IMR-90 (cell line): ENCODE measurements at places on chromosomes 16 and 17. TPM values are rescaled to one million over a fixed set of nuclear protein-coding genes. Genes with fewer than 3 reads are reported as not detected.

DNA sequence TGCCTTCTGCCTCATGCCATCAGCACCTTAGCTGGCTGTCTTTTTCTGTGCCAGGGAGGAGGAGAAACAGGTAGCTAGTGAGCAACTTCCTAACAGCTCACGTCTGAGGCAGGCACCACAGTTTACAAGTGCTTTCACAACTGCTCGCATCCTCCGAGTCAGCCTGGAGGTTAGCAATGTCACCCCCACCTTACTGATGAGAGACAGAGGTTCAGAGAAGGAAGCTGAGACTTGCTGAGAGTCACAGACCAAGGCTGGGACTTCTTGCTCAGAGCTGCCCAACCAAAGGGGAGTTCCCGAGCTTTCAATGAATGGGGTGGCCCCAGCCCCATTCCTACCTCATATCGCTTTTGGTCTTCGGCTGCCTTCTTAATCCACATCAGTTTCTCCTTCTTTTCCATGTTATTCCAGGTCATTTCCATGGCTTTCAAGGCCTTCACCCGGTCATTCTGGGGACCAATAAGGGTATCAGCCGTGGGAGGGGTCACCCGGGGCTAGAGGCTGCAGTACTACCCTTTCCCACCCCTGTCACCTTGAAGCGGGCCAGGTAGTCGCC is 9.6 kb downstream of the UBTF start:
- no peak overlapping the region for H3K4me3 ChIP-seq
- no peak overlapping the region for H3K27ac ChIP-seq
- DNase-seq = peak; percentile 40
- H3K27me3 ChIP-seq = no peaks in the 10 kb centered on the region

DNA sequence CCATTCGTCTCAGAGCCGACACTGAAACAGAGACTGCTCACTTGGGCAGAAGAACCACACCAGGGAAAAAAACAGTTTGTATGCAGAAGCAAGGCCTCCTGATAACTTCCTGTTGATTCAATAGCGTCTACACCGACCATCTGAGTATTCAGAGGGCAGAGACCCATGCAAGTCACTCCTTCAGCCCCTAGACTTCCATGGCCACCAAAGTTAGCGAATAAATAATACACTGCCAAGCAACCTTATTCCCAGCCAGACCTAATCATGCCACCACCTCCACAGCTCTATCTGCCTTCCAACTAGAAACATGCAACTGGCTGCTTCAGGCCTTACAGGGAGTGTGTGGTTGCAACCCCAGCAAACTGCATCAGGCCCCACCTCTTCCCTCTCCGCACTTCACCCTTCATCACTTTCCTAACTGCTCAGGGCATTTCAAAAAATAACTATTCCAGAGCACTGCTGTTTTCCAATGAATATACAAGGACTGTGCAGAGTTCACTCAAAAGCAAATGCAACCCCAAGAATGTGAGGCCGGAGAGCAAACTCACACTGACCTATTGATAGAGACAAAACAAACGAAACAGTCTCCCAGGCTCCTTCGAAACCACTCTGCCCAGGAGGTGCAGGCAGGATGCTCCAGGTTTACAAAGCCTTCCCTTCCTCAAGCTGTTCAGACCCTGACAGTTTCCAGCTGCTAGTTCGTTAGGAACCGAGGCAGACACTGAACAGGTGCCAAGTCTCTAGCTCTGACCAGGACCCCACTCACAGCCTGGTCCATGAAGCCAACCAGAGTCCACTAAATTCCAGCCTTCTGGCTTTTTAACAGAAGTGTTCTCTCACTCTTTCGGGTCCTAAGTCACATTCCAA is 3.6 kb downstream of the USP7 start:
- H3K27ac ChIP-seq = peak overlapping the region; percentile 2; the same call in 1 of the 2 replicates
- H3K4me3 ChIP-seq = no peak overlapping the region
- peaks cover 37% of the 10 kb centered on the region for H3K4me1 ChIP-seq
- H3K36me3 ChIP-seq = no peaks in the 10 kb centered on the region
- DNase-seq = peak; percentile 37
- H3K27me3 ChIP-seq = no peaks in the 10 kb centered on the region

GRCh38 chr16:1435921-1436697 is 5.2 kb downstream of the PERCC1 start:
- H3K36me3 ChIP-seq = no peaks in the 10 kb centered on the region
- no peak overlapping the region for H3K27ac ChIP-seq
- DNase-seq = no peak
- no peaks in the 10 kb centered on the region for H3K4me1 ChIP-seq
- no peak overlapping the region for H3K4me3 ChIP-seq

- H3K4me3 ChIP-seq = no peak overlapping the region
- H3K27ac ChIP-seq = no peak overlapping the region
- H3K27me3 ChIP-seq = peaks cover 67% of the 10 kb centered on the region
These were observed 29.0 kb downstream of the IRF8 start for GRCh38 chr16:85927959-85928358.

DNA sequence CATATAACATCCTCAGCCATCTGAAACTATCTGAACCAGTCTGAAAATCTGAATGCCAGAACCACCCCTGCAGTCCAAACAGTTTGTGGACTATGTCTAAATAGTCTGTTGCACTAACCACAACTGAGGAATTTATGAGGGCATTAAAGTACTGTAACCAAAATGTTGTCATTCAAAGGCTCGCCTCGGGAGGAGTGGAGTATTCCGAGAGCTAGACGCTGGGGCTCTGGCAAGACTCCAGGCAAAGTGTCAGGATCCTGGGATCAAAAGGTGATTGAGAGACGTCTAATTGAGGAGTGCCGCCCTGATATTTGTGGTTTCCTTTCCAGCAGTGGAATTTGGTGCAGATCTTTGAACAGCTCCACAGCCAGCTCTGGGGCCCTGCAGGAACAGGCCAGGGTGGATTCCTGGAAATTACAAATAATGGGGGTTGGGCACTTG is 142.9 kb upstream of the MYOCD start:
- peak; percentile 69 for DNase-seq
- H3K27ac ChIP-seq = peak overlapping the region; percentile 17; the same call in 1 of the 2 replicates
- peaks cover 6% of the 10 kb centered on the region; the same call in 1 of the 2 replicates for H3K4me1 ChIP-seq
- H3K36me3 ChIP-seq = no peaks in the 10 kb centered on the region
- no peaks in the 10 kb centered on the region for H3K27me3 ChIP-seq

- H3K27me3 ChIP-seq = peaks cover 11% of the 10 kb centered on the region; the same call in 1 of the 2 replicates
- no peak overlapping the region for H3K27ac ChIP-seq
- no peaks in the 10 kb centered on the region; the same call in 1 of the 2 replicates for H3K4me1 ChIP-seq
These were observed 20.1 kb upstream of the SLC46A1 start for GRCh38 chr17:28426081-28426519.

DNA sequence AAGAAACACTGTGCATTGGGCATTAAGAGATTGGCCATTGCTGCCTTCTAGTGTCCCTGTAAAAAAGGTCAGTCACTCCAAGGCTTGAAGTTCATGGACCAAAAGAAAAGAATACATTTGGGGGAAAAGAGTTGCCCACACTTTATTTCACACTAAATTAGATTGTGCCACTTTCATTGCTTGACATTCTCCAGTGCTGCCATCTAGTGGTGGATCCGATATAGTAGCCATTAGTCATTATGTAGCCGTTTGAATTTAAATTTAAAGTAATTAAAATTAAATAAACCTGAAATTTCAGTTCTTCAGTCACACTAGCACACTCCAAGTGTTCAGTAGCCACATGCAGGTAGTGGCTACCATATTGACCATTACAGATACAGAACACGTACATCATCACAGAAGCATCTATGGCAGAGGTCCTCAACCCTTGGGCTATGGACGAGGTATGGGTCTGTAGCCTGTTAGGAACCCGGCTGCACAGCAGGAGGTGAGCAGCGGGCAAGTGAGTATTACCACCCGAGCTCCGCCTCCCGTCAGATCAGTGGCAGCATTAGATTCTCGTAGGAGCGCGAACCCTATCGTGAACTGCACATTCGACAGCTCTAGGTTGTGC is 21.9 kb upstream of the CDH5 start:
- no peaks in the 10 kb centered on the region for H3K36me3 ChIP-seq
- no peaks in the 10 kb centered on the region for H3K4me1 ChIP-seq
- H3K27ac ChIP-seq = no peak overlapping the region
- H3K27me3 ChIP-seq = peaks cover 44% of the 10 kb centered on the region

GRCh38 chr16:15960124-15960971 is 10.9 kb downstream of the ABCC1 start:
- H3K36me3 ChIP-seq = peaks cover 16% of the 10 kb centered on the region; the same call in 1 of the 2 replicates
- H3K4me1 ChIP-seq = peaks cover 18% of the 10 kb centered on the region
- DNase-seq = no peak
- peak overlapping the region; percentile 20; the same call in 1 of the 2 replicates for H3K27ac ChIP-seq
- no peak overlapping the region for H3K4me3 ChIP-seq

DNA sequence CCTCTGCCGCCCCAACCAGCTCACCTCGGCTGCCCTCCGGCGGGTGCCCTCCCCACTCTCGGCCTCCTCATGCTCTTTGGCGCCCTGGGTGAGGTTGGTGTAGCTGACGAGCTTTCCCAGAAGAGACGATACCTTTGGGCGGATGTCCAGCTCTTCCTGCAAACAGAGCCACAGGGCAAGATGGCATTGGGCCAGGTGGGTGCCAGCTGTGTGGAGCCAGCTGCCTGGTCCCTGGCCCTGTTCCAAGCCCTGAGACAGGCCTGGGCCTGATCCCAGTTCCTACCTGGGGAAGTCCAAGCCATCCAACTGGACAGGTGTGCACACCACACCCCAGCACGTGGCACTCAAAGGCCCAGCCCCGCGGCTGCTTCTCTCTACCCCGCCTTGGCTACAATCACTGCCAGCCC is 6.9 kb downstream of the SLC12A4 start:
- no peak for DNase-seq
- no peak overlapping the region for H3K27ac ChIP-seq
- H3K4me3 ChIP-seq = no peak overlapping the region
- H3K36me3 ChIP-seq = peaks cover 73% of the 10 kb centered on the region
- H3K4me1 ChIP-seq = peaks cover 47% of the 10 kb centered on the region
- no peaks in the 10 kb centered on the region for H3K27me3 ChIP-seq

DNA sequence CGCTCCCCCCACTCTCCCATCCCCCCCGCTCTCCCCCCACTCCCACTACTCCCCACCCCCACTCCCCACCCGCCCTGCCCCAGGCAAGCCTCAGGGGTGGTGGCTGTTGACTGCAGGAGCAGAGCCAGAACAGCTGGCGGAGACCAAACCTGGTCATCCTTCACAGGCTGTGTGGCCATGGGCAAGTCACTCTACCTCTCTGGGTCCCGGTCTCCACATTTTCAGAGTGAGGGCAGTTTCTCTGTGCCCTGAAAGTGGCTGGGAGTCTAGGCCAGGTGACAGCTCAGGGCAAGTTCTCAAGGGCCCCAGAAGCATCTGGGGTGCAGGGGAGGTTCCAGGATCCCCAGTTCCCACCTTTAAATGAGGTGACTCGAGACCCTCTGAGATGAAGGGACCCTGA is 15.1 kb upstream of the BAHCC1 start:
- DNase-seq = no peak
- H3K36me3 ChIP-seq = no peaks in the 10 kb centered on the region
- H3K4me1 ChIP-seq = no peaks in the 10 kb centered on the region
- H3K4me3 ChIP-seq = no peak overlapping the region
- H3K27ac ChIP-seq = no peak overlapping the region

DNA sequence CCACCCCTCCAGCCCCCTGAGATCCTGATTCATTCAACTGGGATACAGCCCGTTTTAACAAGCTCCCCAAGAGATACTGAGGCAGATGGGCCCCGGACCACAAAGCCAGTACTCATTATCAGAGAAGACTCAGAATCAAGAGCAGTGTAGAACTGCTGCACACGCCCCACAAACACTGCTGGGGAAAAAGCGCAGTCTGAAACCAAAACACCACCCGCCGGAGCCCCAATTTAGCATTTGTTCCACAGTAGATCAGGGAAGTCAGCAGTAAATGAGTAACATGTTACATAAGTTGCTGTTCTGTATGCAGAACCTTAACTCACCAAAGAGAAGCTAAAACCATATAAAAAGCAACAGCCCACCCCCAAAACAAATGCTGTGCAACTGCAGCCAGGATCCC is 123.6 kb downstream of the CDYL2 start:
- no peaks in the 10 kb centered on the region for H3K36me3 ChIP-seq
- no peak overlapping the region for H3K4me3 ChIP-seq
- H3K4me1 ChIP-seq = peaks cover 6% of the 10 kb centered on the region; the same call in 1 of the 2 replicates
- no peak overlapping the region for H3K27ac ChIP-seq
- H3K27me3 ChIP-seq = no peaks in the 10 kb centered on the region

DNA sequence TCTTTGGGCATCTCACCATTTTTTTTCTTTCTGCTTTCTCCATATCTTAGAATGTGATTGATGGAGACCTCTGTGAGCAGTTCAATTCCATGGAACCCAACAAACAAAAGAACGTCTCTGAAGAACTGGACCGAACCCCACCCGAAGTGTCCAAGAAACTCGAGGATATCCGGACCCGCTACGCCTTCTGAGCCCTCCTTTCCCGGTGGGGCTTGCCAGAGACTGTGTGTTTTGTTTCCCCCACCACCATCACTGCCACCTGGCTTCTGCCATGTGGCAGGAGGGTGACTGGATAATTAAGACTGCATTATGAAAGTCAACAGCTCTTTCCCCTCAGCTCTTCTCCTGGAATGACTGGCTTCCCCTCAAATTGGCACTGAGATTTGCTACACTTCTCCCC is 48.0 kb downstream of the SF3B3 start:
- H3K27ac ChIP-seq = no peak overlapping the region
- DNase-seq = no peak
- H3K36me3 ChIP-seq = peaks cover 62% of the 10 kb centered on the region
- H3K27me3 ChIP-seq = no peaks in the 10 kb centered on the region

DNA sequence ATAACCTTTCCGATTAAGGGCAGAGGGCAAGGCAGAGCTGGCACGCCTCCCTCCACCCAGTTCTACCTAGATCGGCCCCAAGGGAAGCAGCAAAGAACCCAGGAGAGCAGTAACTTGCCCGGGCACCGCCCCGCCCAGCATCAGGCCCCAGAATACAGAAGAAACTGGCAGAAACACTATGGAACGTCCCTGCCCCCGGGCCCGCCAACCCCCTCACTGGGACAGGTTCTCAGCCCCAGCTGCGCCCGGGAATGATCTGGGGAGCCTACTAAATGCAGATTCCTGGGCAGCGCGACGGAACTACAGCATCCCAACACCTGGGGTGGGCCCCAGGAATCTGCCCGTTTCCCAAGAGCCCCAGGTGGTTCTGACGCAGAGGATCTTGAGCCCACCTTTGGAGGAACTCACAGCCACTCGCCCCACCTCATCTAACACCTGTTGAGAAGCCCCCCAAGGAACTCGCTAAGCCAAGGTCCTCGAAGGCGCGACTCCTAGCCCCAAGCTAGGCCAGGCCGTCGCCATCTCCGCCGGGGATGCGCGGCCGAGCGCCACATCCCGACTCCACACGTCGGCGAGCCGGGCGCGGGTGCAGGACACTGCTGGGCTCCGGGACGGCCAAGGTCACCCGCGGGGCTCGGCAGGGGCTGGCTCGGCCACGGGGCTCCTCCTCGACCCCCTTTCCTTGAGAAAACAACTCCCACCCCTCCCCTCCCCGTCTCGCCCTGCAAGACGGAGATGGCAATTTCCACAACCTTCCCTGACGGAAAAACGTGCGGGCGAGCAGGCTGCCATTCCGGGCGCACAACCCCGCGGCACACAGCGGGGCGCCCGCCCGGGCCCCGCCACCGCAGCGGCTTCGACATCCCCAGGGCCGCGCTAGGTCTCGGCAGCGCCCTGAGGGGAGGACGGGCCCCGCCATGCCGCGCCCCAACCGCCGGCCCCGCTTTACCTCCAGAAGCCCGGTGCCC is 913 bp downstream of the CDIP1 start:
- H3K27me3 ChIP-seq = no peaks in the 10 kb centered on the region; the same call in 1 of the 2 replicates
- peak overlapping the region; percentile 68 for H3K4me3 ChIP-seq
- DNase-seq = no peak
- H3K27ac ChIP-seq = peak overlapping the region; percentile 31; the same call in 1 of the 2 replicates
- H3K36me3 ChIP-seq = no peaks in the 10 kb centered on the region
- H3K4me1 ChIP-seq = peaks cover 6% of the 10 kb centered on the region

Gene CTRL
- total RNA-seq = 0.18 and 0.28 TPM in 2 replicates

Gene ABCC11
- total RNA-seq = under 0.01 and 0.18 TPM in 2 replicates

Gene KRT33A
- not detected in 2 replicates for total RNA-seq
